Adipocyte (in vitro differentiated cells): ENCODE measurements at places on chromosomes 1 and 21.

GRCh38 chr1:216640100-216640499, 83.1 kb downstream of the ESRRG start:
- DNase-seq, result no peak

DNA sequence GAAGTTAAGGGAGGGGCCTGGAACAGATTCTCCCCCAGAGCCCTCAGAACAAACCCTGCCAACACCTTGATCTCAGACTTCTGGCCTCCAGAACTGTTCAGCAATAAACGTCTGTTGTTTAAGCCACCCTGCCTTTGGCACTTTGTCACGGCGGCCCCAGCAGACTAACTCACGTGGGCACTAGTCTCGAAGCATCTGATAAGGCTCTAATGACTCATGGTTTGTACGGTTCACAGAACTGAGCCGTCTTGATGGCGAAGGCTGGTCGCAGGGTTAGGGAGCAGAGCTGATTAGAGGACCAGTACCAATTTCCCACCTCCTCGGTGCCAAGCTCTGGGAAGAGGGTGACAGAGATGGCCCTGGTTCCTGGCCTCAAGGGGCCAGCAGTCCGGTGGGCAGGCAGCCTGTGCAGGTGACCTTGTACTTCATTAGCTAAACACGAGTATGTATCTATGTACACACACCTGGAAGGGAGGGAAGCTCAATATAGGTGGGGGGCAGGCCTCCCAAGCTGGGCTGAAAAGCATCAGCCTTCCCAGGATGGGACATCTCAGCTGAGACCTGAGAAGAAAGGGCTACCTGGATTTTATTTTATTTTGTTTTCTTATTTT, 112.8 kb downstream of the MRPS6 start:
- no peak for DNase-seq

- DNase-seq, result no peak
Measured at GRCh38 chr1:2099886-2100779, 49.9 kb downstream of the PRKCZ start.

GRCh38 chr1:19646377-19647319, 2.5 kb downstream of the NBL1 start:
- DNase-seq, result no peak

DNA sequence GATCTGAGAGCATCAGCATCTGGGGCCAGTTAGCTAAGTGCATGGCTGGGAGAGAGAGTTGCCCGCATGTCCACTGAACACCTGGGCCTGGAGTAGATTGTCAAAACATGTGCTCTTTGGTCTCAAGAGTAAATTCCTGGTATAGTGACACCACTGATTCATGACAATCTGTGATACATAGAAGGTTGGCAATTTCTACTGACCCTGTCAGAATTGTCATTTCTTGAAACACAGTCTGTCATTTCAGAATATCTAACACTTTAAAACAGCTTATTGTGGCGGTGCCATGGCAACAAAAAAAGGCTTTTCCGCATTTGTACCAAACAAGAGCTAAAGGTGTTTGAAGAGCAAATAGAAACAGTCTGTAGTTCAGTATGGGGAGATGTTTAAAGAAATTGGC, 186.4 kb upstream of the FAM78B start:
- DNase-seq, result no peak

DNA sequence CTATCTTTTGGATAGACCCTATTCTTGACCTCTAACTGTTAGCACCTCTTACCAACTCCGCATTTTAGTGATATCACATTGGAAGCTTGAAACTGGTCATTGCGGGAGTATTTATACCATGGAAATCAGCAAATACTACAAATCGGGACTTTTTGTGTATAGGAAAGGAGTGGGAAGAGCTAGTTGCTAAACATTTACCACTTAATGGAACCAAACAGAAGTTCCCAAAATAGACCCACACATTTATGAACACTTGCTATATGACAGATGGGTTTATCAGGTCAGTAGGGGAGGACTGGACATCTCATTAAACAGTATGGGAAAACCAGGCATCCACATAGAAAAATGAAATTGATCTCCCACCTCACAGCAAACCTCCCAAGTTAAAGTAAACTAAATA, 29.4 kb downstream of the PHC2 start:
- DNase-seq, result no peak

GRCh38 chr1:219412772-219413171, 200.1 kb downstream of the ZC3H11B start:
- peak; percentile 18 for DNase-seq

- peak; percentile 29 for DNase-seq
Measured at GRCh38 chr1:47367651-47368050, 34.1 kb downstream of the CMPK1 start.

DNA sequence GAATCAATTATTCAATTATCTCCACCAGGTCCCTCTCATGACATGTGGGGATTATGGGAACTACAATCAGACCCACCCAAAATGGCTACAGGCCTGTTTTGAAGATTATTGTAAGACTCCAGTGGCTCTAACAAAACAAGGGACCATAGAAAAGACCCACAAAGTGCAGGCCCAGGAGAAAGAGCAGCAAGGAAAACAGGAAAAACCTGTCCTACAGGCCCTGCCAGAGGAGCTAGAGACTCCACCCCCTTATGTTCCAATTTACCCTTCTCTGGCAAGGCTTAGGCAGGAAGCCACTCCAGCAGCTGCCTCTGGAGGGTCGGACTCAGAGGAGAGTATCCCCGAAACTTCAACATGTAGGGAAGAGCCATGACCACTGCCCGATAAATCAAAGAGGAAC, 96.5 kb downstream of the LIPI start:
- DNase-seq, result no peak

DNA sequence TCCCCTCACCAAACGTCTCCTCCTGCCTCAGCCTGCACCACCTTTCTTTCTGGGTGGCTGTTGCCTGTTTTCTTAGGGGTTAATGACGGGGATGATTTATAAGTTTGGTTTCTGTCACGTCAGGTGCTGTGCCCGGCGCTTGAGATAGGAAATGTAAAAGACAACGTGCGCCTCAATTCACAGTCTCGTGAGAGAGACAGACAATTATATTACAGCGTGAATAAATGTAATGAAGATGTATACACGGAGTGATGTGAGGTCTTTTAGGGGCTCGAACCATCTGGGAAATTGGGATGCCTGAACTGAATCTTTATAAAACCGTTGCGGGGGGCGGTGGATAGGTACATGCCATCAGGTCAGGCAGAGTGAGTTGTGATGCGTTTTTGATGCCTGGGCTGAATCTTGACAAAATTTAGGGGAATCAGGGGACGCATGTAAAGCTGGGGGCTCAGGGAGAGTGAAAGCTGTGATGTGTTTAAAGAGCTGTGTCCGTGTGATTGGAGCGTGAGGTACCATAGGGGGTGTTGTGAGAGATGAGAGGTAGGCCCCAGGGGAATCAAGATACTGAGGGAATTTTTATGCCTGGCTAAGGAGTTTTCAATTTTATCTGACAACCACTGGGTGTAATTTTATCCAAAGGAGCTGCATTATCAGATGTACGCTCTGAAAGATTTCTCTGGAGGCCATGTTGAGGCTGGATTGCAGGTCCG, 831 bp downstream of the TIPRL start:
- DNase-seq, result peak; percentile 66

DNA sequence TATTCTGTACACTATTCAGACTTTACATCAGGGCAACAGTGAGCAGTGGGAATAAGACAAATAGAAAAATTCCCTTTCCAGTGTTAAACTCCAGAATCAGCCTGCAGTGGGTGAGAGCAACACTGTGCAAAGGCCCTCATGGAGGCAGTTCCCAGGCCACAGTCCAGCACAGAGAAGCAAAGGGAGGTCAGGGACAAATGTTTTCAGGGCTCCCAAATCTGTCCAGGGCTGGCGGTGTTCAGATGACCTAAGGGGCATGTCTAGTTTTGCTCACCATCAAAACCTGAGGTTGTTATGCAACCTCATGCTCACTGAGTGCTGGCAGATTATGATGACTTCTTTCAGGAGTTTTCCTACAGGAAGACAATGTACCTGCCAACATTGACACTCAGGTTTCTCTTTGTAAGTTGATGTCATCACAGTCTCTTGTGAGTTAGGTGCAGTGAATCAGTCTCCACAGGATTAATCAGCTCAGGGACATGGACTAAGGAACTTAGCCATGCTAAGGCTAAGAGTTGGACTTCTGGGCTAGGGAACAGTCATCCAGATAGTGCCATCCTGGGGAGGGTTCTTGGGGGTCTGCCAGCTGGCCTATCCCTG, 3.6 kb upstream of the LCE5A start:
- no peak for DNase-seq

GRCh38 chr1:215192306-215192705, 109.8 kb downstream of the KCNK2 start:
- peak; percentile 72 for DNase-seq

- DNase-seq, result peak; percentile 38
Measured at GRCh38 chr1:240739754-240740153, 127.8 kb upstream of the GREM2 start.

DNA sequence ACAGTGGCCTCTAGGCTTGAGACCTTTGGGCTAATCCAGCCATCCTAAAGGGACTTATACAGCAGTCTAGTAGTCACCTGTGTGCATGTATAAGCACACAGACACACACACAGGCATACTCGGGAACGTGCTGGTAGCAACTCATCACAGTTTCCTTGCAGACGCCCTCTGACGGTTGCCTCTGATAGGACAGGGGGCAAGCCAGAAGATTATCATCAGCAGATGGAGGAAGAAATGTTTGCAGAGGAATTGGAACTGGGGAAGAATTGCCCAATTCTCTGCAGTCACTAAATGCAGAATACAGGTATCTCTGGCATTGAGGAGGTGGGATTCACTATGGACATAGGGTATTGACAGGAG, 222.2 kb downstream of the C1orf94 start:
- DNase-seq, result no peak

- DNase-seq, result no peak
Measured at GRCh38 chr1:235930543-235930942, 63.8 kb upstream of the LYST start.

GRCh38 chr1:203511930-203512329, 18.0 kb downstream of the OPTC start:
- no peak for DNase-seq

GRCh38 chr1:178664278-178664677, 60.8 kb upstream of the RALGPS2 start:
- no peak for DNase-seq

DNA sequence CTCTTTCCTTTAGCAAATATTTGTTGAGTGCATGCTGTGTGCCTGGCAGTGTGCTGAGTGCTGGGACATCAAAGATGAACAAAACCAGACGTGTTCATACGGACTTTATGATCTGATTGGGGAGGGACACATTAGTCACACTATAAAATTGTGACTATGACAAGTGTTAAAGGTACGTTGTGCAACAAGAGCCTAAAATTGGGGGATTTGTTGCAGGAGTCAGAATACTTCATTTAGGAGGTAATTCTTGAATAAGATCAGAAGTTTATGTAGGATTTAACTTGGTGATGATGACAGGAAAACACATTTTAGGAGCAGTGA, 29.6 kb downstream of the B3GALT2 start:
- no peak for DNase-seq

- no peak for DNase-seq
Measured at GRCh38 chr21:24636696-24637095, 970.6 kb downstream of the MRPL39 start.

DNA sequence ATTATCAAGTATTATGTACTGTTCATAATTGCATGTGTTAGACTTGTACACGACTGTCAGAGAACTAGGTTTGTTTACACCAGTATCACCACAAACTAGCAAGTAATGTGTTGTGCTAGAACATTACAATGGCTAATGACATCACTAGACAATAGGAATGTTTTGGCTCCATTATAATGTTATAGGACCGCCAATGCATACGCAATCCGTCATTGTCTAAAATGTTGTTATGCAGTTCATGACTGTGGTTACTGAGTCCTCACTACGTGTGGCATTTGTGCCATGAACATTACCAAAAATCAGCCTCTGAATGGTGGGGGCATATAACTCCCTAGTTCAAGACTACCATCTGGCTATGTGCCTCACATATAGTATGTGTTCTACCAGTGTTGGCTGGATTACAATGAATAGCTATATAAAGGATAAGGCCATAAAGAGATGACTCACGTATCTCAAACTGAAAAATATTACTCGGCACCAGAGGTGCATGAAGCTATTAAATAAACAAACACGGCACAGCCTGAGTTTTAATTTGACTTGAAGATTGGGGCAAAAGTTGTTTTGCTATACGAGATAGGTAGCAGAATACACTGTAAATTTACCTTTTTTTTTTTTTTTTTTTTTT, 89.1 kb upstream of the COL24A1 start:
- no peak for DNase-seq

- DNase-seq, result peak; percentile 73
Measured at GRCh38 chr1:26023826-26024225, 2.3 kb downstream of the EXTL1 start.

GRCh38 chr1:71994646-71995045, 287.7 kb downstream of the NEGR1 start:
- no peak for DNase-seq

GRCh38 chr1:183711741-183712361, 58.7 kb upstream of the APOBEC4 start:
- DNase-seq, result peak; percentile 63

- DNase-seq, result no peak
Measured at GRCh38 chr1:24692351-24692980, 49.4 kb downstream of the SRRM1 start.

GRCh38 chr1:18922319-18922726, 20.0 kb upstream of the ALDH4A1 start:
- DNase-seq, result peak; percentile 96

DNA sequence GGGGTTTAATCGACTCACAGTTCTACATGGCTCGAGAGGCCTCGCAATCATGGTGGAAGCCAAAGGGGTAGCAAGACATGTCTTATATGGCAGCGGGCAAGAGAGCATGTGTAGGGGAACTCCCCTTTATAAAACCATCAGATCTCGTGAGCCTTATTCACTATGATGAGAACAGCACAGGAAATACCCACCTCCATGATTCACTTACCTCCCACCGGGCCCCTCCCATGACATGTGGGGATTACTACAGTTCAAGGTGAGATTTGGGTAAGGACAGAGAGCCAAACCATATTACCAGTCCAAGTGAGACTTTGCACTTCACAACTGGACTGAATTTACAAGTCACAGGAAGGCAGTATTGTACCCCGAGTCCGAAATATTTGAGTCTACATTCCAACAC, 73.9 kb upstream of the ANGPTL1 start:
- DNase-seq, result no peak

- no peak for DNase-seq
Measured at GRCh38 chr1:201568859-201569294, 29.9 kb downstream of the NAV1 start.
